Vein endothelial cell (primary cell): ENCODE measurements at places on chromosomes 2 and 18. TPM values are rescaled to one million over a fixed set of nuclear protein-coding genes. Genes with fewer than 3 reads are reported as not detected.

The CAPN14 gene
- 0.10 TPM in 1 of 2 replicates, not detected in the other for total RNA-seq

The ACMSD gene
- not detected in 2 replicates for total RNA-seq

The TSGA10 gene
- total RNA-seq: 2.3 and 3.3 TPM in 2 replicates

The C2orf78 gene
- total RNA-seq: not detected in 2 replicates

The TSPYL6 gene
- 0.10 TPM in 1 of 2 replicates, not detected in the other for total RNA-seq

The DSC3 gene
- 0.10 and 0.33 TPM in 2 replicates for total RNA-seq

The ALK gene
- total RNA-seq: not detected in 2 replicates

The ZNF385B gene
- total RNA-seq: not detected in 2 replicates

The SIX2 gene
- total RNA-seq: under 0.01 and 0.10 TPM in 2 replicates

The GULP1 gene
- total RNA-seq: 22.2 and 26.4 TPM in 2 replicates

The MXD1 gene
- total RNA-seq: 5.7 and 6.2 TPM in 2 replicates

The GAREM2 gene
- 1.5 and 7.2 TPM in 2 replicates for total RNA-seq

The CCDC148 gene
- 0.33 and 0.48 TPM in 2 replicates for total RNA-seq

The FTCDNL1 gene
- 0.67 TPM in 1 of 2 replicates, not detected in the other for total RNA-seq
